Activated B cell treated with CpG ODN at 0.5 μM for 24 hours (primary cell): ENCODE measurements at places on chromosomes 4 and X. TPM values are rescaled to one million over a fixed set of nuclear protein-coding genes. Genes with fewer than 3 reads are reported as not detected.

Gene BANK1
- total RNA-seq = 307 and 336 TPM in 2 replicates

DNA sequence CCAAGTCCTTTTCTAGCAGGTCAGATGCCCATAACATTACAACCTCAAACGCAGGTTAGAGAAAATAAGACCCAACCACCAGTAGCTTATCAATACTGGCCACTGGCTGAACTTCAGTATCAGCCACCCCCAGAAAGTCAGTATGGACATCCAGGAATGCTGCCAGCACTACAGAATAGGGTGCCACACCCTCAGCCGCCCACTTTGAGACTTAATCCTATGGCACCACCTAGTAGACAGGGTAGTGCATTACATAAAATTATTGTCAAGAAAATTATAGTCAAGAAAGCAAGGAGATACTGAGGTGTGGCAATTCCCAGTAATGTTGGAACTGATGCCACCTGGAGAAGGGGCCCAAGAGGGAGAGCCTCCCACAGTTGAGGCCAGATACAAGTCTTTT is 19.9 kb upstream of the TRIM61 start:
- DNase-seq = no peak

- no peak for DNase-seq
Observed at GRCh38 chr4:110663738-110664444, 41.0 kb upstream of the PITX2 start.

Gene RADX
- total RNA-seq = 8.5 and 10.9 TPM in 2 replicates

Gene CDX4
- total RNA-seq = not detected in 2 replicates
